Omental fat pad (tissue), 4 donors: ENCODE measurements at places on chromosomes 4 and X.

DNA sequence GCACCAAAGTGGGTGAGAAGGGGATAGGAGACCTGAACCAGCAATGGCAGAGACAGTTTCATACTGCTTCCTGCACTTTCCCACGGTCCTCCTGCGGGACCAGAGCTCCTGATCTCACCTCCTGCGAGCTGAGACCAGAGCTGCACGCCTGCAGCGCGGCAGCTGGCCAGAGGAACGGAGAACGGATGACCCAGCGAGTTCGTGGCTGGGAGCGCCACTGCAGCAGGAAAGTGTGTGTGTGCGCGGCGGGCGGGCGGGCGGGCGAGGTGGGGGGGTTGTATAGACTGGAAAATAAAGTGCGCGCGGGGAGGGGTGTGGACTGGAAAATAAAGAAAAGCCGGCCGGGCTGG is 16.5 kb downstream of the MCF2 start:
- no peak for DNase-seq

DNA sequence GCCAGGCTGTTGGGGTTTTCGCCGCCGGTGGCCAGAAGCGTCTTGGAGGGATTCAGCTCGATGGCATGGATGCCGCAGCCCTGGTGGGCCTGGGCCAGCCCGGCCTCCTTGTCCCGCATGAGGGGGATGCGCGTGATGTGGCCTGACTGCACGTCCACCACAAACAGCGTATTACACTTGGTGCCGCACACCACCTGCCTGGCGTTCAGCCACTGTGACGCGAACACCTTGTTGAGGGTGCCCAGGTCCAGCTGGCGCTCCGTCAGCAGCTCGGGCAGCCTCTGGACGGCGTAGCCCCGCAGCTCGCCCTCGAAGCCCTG is 728 bp downstream of the DCAF12L2 start:
- DNase-seq, result no peak

DNA sequence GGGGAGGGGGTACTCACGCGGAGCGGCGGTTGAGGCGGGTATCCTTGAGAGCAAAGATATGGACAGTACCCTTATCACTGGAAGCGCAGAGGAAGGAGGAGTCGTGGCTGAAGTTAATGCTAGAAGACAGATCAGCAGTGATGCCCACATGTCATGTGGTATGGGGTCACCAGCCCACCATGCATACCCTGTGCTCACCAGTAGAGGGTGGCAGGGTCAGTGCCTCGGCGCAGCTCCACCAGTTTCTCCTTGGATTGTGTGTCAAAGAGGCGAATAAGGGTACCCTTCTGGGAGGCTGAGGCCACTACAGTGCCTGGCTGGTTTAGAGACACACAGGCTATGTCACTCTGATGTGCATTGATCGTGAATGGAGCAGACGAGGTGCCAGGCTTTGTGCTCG is 1.5 kb upstream of the PRAF2 start:
- DNase-seq, result no peak

- DNase-seq, result peak; percentile 45
Measured at GRCh38 chr4:78057600-78058550, 752 bp downstream of the FRAS1 start.

- DNase-seq, result no peak
Measured at GRCh38 chr4:8539661-8540060, 40.5 kb upstream of the GPR78 start.

GRCh38 chrX:54825716-54826438 is 18.3 kb downstream of the MAGED2 start:
- no peak for DNase-seq

DNA sequence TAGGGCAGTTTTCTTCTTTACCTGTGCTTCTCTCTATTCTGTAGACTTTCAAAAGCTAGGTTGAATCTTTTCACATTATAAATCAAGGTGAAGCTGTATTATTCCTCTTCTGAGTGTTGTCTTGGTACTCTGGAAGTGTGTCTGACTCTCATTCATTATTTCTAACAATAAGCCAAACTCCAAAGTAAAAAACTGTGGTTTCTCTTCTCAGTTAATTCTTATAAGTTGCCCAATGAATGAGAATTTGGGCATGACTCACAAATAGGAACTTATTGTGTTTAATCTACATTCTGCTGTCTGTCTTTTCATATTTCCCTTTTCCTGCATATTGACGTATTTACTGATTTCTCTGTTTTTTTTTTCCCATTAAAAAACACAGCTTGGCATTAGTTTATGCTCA is 714.5 kb downstream of the CCSER1 start:
- DNase-seq, result no peak

GRCh38 chr4:182843808-182844325 is 73.3 kb downstream of the DCTD start:
- DNase-seq, result no peak

DNA sequence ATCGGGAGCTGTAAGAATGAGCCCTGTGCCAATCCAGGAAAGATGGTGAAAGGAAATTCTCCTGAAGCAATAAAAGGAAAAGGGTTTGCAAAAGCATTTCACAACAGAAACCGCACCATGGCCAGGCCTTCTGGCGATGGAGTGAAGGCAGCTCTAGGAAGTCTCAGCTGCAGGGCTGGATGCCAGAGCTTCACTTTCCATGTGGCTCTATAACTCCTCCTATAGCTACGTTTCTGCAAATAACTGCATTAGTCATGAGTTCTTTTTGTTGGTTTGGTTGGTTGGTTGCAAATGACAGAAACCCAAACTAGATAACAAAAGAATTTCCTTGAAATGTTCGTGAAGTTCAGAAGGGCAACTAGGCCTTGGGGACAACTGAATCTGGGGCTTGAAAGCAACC is 84.6 kb downstream of the RELL1 start:
- no peak for DNase-seq

- no peak for DNase-seq
Measured at GRCh38 chr4:168852933-168853713, 156.9 kb downstream of the CBR4 start.

- no peak for DNase-seq
Measured at GRCh38 chrX:14851526-14851925, 21.3 kb downstream of the FANCB start.

- no peak for DNase-seq
Measured at GRCh38 chrX:21926527-21927278, 13.8 kb upstream of the SMS start.

DNA sequence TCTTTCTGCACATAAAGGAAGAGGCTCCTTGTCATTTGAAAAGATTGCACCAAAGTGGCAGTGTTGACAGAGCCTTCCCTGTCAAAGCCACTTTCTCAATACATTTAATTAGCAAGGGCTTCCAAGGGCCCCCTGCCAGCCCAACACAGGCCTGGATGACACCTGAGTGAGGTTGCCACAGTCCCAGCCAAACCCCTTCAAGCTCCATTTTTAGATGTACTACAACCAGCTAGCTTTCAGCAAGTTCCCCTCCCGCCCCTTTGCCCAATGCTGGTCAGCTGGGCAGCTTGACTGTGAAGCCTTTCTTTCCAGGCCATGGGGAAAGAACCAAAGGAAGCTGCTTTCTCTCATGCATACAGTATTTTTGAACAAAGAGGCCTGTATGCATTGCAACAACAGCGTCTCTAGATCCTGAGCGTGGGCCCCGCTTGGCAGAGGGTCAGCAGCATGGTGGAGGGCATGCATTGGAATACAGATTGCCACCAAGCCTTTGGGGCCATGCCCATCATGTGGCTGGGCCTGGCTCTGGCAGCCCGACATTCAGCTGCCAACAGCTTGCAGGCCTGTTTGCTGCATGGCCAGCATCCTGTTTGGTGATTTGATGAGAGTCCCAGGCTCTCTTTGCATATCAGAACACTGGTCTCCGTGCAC is 261.1 kb upstream of the GATB start:
- DNase-seq, result no peak

GRCh38 chr4:144970597-144970996 is 127.4 kb downstream of the ANAPC10 start:
- DNase-seq, result no peak

GRCh38 chr4:133865612-133866327 is 335.8 kb downstream of the PABPC4L start:
- no peak for DNase-seq

GRCh38 chr4:38675146-38676121 is 11.4 kb downstream of the KLF3 start:
- peak; percentile 98 for DNase-seq

DNA sequence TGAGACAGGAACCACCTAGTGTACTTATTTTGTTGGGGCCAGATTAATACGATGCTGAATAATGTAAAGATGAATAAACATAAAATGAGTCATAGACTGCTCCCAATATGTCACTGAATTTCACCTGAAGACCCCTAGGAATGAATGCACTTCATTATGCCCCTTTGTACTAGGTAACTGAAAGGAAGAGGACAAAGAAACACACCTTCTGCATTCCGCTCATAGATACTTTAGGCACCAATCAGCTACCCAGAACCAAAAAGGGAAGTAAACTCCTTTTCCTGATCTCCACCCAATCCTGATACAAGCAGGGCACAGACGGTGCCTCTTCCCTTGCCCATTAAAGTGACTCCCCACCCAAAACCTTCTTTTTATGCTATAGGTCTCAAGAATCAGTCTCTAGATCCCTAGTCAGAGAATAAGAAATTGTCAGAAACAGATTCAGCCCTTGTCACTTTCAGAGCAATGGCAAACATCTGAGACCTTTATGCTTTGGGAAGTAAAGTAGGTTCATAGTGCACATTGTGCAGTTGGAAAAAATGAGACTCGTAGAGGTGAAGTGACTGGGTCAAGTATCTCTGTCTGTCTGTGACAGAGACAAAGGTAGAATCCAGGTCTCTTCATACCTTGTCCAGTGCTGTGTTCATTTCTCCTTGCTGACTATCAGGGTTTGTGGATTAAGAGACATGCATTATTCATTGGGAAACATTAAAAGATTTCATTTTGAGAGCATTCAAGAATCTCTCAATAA is 2.3 kb downstream of the GPR174 start:
- DNase-seq, result no peak

- DNase-seq, result no peak
Measured at GRCh38 chrX:2145692-2146367, 354.9 kb downstream of the DHRSX start.

DNA sequence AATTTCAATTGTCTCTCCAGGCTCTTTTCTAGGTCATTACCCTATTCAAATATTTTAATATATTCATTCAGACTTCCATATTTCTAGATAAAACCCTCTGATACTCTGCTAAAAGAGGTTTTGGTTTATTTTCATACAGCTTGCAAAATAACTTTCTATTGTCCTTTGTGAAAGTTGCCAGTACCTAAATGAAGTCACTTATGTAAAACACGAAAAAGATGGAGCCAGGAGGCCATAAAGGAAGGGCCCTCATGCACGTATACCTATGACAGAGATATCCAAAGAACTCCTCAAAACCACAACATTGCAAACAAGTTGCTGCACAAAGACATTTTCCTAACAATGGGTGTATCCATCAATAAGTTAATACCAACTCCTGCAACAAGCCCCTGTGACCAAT is 25.7 kb upstream of the ELOVL6 start:
- DNase-seq, result no peak
